ENCODE measurements at places on chromosomes 2 and 18.
A peak's percentile ranks its signal among the peaks of the same experiment; 100 is the strongest.

DNA sequence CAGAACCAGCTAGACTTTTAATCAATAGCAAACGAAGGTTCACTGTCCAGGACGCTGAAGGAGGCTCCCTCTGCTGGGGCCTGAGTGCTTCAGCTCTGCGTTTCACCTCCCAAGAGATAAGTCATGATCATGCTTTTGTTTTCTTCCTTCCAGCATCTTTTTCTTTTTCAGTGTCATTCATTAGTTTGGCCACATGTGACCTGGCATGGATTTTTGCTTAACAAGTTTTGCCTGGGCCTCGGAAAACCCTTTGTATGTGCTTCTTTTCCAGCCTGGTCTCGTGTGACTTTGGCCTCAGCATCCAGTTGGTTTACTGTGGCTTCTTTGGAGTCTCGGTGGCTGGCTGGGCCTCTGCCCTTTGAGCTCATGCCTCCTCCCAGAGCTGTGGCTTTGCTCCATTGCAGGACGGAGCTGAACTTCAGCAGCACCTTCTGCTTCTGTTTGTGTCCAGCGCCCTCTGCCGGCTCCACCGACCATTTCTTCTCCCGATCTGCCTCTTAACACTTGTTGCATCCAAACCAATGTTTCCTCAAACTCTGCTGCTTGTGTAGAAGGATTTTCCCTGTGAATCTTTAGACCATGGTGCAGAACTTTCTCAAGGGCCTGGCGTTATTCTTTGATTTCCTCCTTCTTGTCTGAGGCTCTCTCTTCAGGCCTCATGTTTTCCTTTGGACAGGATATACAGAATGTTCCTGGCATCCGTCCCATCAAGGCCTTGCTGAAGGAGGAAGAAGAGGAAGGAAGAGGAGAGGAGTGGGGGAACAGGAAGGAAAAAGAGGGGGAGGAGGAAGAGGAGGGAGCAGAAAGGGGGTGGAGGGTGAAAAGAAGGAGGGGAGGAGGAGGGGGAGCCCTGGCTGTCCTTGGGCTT, 23.6 kb upstream of the HES6 start:
- DNase-seq, result peak; percentile 45

DNA sequence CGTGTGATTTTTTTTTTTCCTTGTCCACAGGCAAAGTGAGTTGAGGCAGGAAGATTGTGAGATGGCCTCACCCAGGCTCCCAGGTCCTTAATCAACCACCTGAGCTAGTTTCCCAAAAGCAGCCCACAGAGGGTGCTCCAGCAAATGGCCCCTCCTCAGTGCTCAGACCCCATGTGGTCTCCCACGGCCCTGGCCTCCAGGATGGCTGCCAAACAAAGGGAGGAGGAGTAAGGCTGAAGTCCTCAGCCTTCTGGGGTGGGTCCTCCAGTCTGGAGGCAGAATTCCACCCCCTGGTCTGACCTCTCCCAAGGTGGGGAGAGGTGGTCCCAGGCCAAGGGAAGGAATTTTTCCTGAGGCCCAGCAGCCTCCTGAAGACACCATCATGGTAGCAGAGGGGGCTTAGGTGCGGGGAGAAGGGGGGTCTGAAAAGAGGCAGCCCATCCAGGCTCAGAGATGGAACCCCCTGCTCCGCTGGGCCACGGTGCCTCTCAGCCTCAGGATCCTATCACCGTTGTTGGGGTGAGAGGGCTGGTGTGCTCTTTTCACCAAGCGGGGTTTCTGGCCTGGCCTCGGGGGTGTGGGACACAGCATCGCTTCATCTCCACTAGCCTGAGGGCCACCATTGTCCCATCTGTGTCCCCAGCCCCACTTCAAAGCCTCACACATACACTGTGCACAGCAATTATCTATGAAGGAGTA, 2.3 kb downstream of the NGEF start:
- no peak for DNase-seq

DNA sequence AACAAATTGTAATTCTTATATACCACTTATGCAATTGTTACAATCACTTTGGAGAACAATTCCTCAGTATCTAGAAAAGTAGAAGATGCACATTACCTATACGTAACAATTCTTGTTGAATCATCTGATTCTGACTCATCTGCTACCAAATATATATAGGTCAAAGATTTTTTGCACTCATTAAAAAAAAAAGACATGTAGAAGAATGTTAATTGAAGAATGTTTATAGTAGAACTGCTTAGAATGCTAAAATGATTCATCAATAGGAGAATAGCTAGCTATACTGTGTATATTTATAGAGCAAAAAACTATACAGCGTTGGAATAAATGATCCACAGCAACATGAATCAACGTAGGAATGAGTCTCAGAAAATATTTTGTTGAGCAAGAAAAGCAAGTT, 29.5 kb upstream of the STAT1 start:
- DNase-seq, result no peak

DNA sequence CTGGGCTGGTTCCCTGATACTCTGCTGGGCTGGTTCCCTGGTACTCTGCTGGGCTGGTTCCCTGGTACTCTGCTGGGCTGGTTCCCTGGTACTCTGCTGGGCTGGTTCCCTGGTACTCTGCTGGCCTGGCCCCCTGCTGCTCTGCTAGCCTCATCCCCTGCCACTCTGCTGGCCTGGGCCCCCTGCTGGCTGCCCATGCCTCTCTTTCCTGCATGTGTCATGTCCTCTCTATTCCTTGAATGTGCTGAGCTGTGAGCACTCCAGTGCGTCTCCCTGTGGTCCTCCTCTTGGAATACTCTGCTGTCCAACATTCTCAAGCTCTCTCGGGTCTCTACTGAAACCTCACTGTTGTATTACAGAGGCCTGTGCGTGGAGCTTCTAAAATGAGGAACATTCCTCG, 216.3 kb downstream of the RNF144A start:
- no peak for DNase-seq

GRCh38 chr2:72128059-72128842, 19.4 kb downstream of the CYP26B1 start:
- DNase-seq, result no peak

GRCh38 chr2:109393662-109393972, 220.1 kb downstream of the SEPTIN10 start:
- no peak for DNase-seq

DNA sequence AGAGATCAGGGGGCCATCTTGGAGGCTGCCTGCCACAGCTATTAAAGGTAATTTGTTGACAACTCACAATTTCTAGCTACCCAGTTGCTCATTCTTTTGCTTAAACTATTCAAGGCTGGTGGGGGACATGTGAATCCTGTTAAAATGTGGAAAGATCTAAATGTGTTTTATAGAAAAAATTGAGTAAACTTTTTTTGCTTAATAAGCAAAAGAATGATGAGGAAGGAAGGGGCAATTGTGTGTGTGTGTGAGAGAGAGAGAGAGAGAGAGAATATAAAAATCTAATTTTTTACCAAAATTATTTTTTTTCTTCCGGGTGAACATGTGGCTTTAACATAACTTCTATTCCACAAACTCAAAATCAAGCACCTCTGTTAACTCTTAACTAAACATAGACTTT, 5.2 kb upstream of the IL1RL1 start:
- no peak for DNase-seq

- DNase-seq, result no peak
These were observed 2185.6 kb upstream of the CELF4 start for GRCh38 chr18:39751161-39751560.

GRCh38 chr18:45480219-45481015, 134.9 kb upstream of the SLC14A2 start:
- no peak for DNase-seq

DNA sequence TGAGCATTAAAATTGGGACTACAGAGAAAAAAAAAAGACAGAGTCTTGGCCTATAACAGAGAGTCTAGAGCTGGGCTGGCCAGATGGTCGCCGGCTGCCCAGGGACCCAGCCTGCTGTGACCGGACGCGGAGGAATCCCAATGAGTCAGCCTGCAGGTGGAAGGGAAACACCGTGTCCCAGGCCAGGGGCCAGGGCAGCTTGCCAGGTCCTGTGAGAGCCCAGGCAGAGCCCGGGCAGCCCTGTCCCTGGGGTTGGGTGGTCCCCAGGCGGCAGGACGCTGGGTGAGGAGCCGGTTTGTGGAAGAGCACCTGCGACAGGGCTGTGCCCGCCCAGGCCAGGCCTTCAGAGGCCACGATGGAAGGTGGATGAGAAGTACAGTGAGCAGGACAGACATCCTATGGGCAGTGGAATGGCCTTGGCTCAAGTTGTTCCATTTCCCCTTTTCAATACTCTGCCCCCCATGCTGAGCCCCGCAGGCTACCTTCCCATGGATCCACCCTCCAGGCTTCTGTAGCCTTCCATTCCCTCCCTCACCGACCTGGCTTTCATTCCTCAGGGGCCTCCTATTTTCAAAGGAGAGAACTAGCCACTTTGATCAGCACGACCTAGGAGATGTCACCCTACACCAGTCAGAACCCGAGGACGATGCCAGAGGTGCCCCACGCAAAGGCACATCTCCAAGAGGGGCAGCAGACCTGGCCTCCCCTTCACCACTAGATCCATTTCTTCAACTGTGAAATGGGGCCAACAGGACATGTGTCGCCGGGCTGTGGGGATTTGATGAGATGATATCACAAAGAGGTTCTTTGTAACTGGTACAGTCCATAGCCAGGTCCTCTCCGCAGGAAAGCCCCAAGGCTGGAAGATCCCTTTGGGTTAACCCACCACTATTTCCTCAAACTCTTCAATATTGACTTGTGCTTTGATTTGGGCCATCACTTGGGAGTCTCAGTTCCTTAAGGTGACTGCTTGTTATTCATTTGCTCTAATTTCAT, 87.5 kb downstream of the POLR1A start:
- no peak for DNase-seq

- DNase-seq, result no peak
These were observed 149.5 kb downstream of the INO80D start for GRCh38 chr2:205936446-205936845.

DNA sequence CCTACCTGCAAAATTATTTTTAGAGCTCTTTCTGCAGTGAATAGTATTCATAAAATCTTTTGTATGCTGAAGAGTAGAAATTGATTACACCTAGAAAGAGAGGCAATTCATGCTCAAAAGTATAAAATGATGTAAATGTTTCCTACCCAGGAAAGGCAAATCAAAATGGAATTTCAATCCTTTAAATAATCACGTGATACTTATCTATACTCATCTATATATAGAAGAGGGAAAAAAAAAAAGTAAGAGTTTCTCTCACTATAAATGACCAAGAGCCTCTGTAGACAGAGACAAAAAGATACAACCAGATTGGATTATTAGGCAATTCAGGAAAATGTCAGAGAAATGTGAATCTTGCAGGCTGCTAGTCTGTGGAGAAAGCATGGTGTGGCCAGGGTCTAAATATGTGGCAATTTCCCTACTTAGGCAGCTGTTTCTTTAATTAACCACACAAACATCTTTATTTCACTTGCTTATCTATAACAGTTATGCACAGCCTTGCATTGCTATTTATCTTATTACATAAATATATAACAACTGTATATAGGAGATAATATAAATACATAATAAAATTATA, 39.5 kb downstream of the METTL8 start:
- DNase-seq, result no peak

- DNase-seq, result no peak
These were observed at the start of gene NOTO for GRCh38 chr2:73202156-73203054. NOTO (plus strand) TSS chr2:73202574; CDS start chr2:73202667, 93 bp downstream.

DNA sequence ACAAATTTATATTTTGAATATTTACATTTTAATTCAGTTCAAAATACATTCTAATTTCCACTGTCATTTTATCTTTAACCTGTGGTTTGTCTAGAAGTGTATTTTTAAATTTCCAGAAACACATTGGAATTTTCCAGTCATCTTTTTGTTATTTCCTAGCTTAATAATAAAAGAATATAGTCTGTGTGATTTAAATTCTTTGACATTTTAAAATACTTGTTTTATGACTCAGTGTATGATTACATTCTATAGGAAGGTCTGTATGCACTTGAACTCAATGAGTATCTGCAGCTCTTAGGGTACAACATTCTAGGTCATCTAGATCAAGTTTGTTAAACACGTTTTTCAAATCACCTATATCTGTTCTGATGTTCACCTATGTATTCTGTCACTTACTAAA, 88.3 kb upstream of the MBOAT2 start:
- DNase-seq, result no peak

DNA sequence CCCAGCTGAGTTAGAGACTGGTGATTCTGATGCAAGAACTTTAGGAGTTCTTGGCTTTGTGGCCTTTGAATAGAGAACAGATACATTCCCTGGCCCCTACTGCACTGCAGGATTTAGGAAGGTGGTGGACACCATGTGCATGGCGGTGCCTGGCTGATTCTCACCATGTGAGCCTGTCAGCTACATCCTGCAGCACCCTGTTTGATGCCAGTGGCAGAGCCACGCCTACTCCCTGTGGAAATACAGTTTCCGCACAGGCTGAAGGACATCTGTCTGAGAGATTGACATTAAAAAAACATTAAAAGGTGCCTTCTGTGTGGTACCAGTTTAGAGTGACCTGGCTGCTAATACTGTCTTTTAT, 50.0 kb downstream of the KCNE4 start:
- DNase-seq, result no peak

DNA sequence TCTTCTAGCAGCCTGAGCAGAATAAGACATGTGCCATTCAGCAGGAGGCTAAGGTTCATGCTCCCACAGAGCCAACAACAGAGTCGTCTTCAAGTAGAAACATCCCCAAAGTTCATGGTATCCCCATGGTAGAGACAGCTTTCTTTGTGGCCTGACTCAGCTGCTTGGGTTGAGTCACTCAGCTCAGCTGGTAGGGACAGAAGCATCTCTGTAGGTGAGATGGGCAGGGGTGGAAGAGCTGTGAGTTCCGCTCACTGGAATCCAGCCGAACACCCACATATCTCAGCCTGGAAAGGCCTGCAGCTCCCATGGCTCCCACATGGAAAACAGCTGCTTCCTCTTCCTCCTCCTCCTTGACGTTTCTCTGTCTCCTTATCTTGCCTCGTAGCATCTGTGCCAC, 792.7 kb downstream of the RNF144A start:
- DNase-seq, result no peak

DNA sequence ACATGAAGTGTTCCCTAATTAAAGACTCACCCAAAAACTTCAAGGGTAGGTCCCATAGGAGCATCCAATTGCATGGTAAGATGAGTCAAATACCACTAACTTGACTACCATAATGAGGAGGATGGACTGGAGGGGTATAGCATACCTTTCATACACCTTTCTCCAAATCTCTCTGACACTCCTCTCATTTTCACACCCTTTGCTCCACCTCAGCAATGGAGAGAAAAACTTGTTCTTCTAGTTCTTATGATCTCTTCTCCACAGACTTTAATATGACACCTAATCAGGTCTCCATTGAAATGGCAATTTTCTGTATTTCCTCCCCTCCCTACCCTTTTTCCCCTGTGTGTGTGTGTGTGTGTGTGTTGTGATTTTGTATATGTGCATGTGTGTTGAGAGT, 41.1 kb upstream of the MAP2 start:
- no peak for DNase-seq

- DNase-seq, result no peak
These were observed 87.5 kb upstream of the MSH2 start for GRCh38 chr2:47315475-47315874.

DNA sequence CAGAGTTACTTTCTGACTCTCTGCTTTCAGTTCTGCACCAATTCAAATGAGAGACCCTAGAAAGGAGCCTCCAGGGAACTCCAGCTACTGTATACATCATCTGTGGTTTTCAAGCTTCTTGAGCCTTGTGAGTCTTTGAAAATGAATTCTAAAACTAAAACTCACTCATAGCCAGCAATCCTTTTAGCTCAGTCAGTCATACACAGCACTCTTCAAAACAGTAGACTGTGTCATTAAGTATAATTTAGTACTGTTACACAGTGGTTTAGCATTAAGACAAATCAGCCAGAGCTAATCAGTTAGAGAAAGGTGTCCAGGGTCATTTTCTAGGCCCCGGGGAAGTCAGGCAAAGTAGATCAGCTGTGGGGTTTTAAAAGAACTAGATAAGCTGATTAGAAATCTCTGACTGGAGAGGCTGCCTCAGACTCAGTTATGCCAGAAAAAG, 322.1 kb upstream of the THUMPD2 start:
- no peak for DNase-seq
